ENCODE measurements at places on chromosomes 6 and 20. TPM values are rescaled to one million over a fixed set of nuclear protein-coding genes. Genes with fewer than 3 reads are reported as not detected.

GRCh38 chr20:59223182-59223601, 59.6 kb downstream of the ZNF831 start:
- DNase-seq: peak; percentile 38

The AHCY gene
- 98.6 TPM for total RNA-seq

GRCh38 chr6:11711003-11711983, 67.3 kb downstream of the ADTRP start:
- no peak for DNase-seq

DNA sequence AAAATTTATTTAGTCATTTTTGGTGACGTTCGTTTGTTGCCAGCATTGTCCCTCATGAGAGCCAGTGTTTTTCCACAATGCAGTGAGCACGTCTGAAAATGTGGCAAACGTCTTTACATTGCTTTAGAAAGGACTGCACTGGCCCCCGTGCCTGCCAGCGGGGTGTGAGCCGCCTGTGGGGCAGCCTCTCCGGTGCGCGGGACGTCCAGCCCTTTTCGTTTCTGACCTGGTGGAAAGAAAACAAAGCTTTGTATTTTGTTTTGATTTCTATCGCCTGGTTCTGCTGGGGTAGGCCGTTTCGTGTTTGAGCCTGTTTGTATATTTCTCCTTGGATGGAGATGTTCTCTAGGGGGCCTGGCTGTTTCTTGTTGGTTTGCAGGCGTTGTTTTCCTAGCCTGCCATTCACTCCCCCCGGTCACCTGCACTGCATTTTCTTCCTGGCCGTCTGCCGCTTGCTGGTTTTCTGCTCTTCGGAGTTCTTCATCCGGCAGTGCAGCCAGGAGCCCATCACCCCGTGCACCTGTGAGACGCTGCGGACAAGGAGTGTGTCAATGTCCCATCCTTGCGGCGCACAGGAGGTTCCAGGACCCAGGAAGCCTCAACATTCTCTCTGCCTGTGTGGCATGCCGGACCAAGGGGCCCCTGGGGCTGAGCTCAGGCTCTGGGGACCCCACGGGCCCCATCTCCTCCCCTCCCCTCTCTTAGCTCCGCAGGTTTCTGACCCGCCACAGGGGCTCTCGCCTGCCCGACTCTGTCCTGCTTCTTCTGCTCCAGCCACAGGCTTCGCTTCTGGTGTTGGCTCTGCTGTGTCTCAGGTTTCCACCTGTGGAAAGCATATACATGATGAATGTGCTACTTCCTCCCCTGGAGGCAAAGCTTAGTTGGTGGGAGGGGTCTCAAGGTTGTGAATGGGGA, 100.5 kb downstream of the CDH4 start:
- no peak for DNase-seq

The ADGB gene
- total RNA-seq: 2.2 TPM

The TFAP2D gene
- total RNA-seq: not detected

The HAO1 gene
- not detected for total RNA-seq

The XPO5 gene
- total RNA-seq: 29.4 TPM

GRCh38 chr20:19077370-19078220, 134.8 kb upstream of the SLC24A3 start:
- no peak for DNase-seq

GRCh38 chr6:16681260-16681873, 79.9 kb downstream of the ATXN1 start:
- DNase-seq: no peak

DNA sequence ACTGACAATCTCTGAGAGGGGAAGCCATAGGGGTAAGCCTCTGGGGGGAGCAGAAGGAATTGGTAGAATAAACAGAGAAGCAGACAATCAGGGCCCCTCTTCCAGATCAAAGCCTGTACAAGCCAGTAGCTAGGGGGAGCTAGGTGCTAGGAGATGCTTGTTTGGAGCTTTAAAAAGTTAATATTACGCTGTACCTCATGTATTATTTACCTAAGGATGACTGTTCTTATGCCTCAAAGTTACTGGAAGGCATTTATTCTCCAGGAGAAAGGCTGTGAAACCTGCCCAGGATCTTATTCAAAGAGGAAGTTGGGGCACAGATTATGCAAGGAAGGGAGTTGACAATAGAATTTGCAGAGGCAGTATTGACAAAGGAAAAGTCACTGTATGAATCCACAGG, 111.8 kb upstream of the SLC35F1 start:
- no peak for DNase-seq

DNA sequence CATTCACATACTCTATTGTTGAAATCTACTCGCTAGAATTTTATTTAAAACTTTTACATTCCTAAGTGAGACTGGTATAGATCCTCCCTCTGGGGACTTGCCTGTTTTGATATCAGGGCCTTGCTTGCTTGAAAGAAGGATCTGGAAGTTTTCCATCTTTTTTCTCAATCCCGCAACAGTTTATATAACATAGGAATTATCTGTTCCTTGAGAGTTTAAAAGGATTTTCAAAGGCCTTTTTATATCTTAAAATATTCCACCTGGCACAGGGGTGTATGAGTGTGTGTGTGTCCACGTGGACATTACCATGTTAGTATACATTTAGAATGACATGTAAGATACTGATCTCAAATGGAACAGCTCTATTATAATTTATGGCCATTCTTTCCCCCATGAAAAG, 96.3 kb downstream of the TRERF1 start:
- DNase-seq: no peak

DNA sequence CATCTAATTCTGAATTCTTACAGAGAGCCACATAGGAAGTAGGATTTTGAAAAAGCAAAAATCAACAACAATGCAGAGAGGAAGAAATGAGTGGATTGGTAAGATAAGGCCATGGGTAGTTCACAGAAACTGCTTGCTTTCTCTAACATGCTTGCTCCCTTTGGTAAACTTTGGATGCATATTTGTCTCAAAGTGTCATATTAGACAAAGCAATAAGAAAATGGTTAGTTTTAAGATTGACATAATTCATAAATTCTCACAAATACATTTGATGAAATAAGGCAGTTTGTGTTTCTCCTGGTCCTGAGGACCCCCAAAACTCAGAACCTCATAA, 31.7 kb downstream of the UTRN start:
- no peak for DNase-seq

GRCh38 chr6:80388507-80388906, 282.0 kb downstream of the BCKDHB start:
- DNase-seq: no peak

The SLC17A2 gene
- total RNA-seq: not detected

The HTR1B gene
- total RNA-seq: not detected

DNA sequence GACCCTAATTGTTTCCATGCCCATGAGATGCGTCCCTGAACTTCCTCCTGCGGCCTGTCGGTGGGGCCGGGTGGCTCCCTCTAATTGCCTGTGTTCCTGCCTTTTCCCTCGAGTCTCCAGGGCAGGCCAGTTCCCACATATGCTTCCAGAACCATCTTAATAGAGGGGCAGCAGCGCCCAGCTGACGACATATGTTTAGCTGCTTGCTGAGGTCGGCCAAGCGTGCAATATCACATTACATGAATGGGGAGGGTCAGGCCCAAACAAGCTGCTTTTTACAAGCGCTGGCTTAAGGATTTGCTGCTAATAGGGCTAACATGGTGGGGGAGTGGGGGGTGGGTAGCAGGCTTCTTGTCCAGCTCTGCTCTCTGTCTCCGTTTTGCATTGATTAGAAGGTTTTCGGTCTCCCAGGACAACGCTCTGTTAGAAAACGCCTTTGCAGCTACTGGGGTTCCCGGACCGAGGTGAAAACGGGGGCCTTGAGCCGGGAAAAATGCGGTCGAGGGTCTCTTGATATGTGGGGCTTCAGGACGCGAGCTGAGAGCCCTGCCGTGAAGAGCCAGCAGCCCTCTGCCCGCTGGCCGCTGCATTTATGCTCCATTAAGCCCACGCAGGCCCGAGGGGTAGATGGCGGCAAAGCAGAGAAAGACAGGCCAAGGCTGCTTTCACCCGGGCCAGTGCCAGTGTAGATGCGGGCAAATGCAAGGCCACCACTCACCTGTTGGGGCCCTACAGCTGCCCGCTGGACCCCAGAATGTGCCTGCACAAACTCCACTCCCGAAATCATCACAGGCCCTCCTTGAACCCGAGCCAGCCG, 308.5 kb downstream of the BMP7 start:
- no peak for DNase-seq

GRCh38 chr20:22496817-22497216, 87.6 kb downstream of the FOXA2 start:
- no peak for DNase-seq

GRCh38 chr20:11132819-11133415, 459.1 kb upstream of the JAG1 start:
- no peak for DNase-seq

- no peak for DNase-seq
Observed at GRCh38 chr20:48782053-48782452, 45.7 kb downstream of the PREX1 start.

DNA sequence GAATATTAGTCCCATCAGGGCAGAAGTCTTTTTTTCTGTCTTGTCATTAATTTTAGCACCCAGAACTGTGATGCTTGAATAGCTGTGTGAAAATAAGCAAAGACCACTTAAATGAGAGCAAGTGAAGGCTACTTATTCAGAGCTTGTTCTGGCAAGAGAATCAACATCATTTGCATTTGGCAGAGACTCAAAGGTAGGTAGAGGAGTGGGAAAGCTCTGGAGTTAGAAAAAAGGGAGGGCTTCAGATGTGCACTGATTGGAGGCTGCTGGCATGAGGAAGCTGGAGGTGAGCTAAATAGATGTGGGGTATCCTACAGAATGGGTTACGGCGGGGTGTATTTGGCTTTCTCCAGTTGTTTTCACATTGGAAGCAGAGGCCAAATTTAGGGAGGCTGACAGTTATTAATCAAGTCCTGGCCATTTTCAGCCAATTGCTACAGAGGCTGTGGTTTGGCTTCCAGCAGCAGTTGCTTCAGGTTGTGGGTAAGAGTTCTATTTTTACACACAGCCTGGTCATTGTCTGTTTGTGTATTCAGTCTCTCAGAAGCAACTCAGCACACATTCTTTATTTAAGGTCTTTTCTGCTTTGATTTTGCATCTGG, 254.3 kb downstream of the BTBD3 start:
- no peak for DNase-seq

All from mucosa of descending colon (tissue), 3 donors.